ENCODE measurements at places on chromosomes 6 and 20.

DNA sequence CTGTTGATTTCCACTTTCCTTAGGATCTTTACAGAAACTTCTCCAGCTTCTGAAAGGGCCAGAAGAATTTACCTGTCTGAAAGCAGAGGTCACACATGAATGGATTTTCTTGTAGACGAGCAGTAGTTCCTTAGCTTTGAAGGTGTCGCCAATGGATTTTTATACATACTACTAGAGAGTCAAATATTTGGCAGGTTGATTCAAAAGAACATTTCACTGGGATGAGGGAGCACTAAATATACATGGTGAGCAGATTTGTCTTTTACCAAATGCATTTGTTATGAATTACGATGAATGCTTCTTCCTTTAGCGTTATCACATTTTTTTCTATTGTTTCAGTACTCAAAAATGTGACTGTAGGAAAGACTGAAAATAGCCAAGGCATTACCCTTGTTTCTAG lies 162.3 kb downstream of the PAX1 start:
- no peak for DNase-seq

DNA sequence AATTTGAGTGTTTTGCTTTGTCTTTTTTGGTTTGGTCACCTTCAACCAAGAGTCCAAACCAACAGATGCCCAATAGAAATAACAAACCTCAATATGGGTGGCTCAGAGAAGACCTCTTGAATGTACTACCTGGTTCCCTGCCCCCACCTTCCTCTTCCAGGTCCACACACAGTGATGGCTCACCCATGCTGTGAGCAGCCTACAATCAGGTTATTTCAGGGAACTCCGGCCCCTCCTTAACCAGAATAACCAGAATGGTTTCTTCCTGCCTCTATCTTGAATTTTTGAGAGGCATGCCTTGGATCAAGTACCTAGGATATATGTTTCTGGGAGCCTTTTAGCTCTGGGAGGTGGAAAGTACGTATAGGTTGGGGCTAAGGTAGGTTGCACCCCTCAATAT lies 327.1 kb upstream of the PRDM1 start:
- DNase-seq = no peak

DNA sequence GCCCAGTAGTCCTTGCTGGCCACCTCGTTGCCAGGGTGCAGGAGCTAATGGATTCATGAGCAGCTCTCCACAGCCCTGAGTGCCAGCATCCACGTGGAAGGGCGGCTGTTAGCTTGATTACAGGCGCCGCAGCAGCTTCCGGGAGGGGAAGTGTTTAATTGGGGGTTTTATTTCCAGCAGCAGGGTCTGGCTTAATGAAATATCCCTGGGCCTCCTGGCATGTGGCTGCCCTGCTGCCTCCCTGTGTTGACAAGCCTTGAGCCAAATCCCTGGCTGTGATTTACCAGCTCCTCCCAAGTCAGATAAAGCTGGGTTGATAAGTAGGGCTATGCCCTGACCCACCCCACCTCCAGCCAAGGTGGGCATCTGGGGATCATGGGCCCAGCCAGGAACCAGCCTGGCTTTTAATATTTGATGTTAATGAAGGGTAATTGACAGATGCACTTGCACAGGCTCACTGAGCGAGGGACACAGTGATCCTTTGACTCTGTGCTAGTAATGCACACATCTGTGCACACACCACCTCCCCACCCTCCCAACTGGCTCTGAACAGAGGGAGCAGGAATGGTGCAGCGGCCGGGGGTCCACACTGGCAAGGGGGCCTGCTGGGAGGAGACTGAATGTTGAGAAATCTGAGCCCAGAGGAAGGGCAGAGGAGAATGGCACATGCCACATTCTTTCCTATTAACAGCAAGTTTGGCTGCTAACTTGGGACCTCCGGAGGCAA lies 13.6 kb downstream of the GLP1R start:
- DNase-seq = no peak

DNA sequence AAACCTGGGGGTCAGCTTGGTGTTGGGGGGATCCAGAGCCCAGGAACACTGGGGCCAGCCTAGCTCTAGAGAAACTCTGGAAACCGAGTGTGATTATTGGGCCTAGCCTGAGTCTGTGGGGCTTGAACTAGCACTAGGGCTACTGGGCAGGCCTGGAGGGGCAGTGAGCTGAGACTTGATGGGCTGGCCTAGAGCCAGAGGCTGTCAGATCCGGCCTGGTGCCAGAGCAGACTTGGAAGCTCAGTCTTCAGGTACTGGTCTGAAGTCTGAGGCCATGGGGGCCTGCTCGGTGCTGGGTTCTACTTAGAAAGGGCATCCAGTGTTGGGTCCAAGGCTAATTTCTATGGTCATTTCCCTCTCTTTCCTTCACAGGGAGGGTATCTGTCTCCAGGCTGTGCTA lies 2.7 kb downstream of the DEFB112 start:
- peak; percentile 86 for DNase-seq

GRCh38 chr20:63563225-63563935 lies 9.4 kb downstream of the FNDC11 start:
- DNase-seq = no peak

DNA sequence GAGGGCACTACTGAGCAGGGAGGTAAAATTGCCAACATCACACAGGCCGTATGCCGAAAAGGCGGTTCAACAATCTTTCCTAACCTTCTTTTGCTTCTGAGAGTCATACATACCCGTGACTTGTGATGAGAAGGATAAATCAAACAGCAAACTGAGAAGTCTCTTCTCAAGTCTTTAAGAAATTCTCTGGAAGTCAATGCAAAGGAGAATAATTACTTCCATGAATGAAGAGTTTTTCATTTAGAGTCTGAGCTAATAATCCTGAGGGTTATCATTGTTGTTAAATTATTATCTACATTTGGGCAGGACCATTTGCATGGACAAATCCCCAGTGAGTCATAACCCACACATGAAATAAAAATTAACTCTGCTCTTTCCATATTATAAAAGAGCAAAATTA lies 22.4 kb upstream of the ILRUN start:
- no peak for DNase-seq

DNA sequence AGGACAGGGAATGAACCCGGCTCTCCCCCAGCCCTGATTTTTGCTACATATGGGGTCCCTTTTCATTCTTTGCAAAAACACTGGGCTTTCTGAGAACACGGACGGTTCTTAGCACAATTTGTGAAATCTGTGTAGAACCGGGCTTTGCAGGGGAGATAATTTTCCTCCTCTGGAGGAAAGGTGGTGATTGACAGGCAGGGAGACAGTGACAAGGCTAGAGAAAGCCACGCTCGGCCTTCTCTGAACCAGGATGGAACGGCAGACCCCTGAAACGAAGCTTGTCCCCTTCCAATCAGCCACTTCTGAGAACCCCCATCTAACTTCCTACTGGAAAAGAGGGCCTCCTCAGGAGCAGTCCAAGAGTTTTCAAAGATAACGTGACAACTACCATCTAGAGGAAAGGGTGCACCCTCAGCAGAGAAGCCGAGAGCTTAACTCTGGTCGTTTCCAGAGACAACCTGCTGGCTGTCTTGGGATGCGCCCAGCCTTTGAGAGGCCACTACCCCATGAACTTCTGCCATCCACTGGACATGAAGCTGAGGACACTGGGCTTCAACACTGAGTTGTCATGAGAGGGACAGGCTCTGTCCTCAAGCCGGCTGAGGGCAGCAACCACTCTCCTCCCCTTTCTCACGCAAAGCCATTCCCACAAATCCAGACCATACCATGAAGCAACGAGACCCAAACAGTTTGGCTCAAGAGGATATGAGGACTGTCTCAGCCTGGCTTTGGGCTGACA lies 28.8 kb upstream of the ZBP1 start:
- no peak for DNase-seq

- DNase-seq = no peak
Measured at GRCh38 chr6:14121936-14122344, 4.4 kb downstream of the CD83 start.

DNA sequence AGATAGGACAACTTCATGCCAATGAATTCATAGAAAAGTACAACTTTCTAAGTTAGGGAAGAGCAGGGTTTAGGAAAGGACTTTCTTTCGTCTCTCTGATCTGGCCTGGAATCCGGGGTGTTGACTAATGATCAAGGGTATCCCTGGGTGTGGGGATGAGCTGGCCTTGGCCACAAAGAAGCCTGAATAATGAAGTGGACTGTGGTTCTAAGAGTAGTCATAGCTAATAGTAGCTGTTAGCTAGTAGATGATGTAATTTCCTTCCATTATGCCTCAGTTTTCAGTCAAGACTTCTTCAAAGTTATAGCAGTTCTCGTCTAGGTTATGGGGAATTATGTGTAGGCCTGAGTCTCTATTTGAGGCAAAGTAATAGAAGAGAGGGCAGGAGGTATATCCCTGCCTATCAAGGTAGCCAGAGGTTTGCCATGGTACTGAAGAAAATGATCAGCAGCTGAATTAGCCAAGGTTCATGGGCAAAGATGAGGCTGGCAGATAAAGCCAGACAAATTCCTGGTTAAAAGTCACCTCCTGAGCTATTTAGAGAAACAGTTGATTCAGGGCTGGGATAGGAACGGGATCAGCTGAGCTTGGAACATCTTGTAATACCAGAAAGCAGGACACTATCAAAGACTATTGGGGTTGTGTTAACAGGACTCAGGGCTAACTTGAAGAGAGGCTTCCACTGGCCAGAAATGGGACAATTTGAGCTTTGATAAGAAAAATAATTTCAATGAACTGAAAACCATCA lies 18.7 kb upstream of the TRPC4AP start:
- DNase-seq = no peak

DNA sequence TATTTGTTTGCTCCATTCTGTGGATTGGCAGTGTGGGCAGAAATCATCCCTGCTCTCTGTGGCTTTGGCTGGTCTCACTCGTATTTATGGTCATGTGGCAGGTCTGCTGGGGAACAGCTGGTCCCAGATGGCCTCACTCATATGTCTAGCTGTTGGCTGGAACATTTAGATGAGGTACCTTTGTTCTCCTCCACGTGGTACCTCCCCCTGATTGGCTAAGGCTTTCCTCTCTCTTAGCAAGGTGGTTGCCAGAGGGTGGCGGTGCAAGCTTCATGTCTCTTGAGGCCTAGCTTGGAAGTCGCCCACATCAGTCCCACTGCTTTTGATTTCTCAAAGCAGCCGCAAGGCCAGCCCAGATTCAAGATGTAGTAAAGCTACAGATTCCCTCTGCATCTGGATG lies 348.5 kb upstream of the BTBD3 start:
- no peak for DNase-seq

DNA sequence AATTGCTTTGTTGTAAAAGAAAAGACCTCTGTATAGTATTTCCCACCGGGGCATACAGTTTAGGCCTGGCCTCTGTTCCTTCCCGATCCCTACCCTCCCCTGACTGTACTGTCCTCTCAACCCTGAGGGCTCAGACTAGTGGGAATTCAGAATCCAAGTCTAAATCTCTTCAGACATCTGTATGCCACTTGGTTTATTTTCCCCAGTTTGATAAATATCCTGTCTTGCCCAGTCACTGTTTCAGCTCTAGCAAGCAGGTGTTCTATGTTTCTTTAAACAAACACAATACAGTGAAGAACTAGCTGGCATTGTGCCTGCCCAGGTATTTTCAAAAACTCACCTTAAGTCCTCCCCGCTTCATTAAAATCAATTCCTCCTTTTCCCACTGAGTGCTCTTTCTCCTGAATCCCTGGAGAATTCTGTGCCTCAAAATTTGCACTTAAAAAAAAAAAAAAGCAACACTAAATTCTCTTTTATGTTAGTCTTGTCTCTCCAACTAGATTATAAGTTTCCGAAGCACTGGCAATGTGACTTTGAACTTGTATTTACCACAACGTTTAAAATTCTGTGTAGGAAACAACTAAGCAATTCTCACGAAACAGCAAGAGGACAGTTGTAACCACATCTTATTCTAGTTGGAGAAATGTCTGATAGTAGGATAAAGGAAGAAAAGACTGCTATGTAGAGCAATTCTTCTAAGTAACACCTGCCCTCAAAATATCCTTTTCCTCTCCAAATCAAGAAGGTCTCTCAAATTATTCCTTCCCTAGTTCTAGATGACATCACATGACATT lies 112.0 kb upstream of the CARMIL1 start:
- peak; percentile 86 for DNase-seq

Measured in thyroid gland (tissue), 4 donors.